ENCODE measurements at places on chromosomes 12 and 14. TPM values are rescaled to one million over a fixed set of nuclear protein-coding genes. Genes with fewer than 3 reads are reported as not detected.

RNASE8 gene
- not detected for total RNA-seq

PZP gene
- not detected for total RNA-seq

ACYP1 gene
- 37.0 TPM for total RNA-seq

GDF11 gene
- 7.5 TPM for total RNA-seq

KCNMB4 gene
- 2.1 TPM for total RNA-seq

TMEM116 gene
- 11.2 TPM for total RNA-seq

PLA2G1B gene
- not detected for total RNA-seq

NPFF gene
- not detected for total RNA-seq

Data from activated CD4-positive, alpha-beta T cell treated with anti-CD3 and anti-CD28 coated beads for 36 hours (primary cell).